ENCODE measurements at places on chromosomes 4 and X. TPM values are rescaled to one million over a fixed set of nuclear protein-coding genes. Genes with fewer than 3 reads are reported as not detected.

Gene PGAM4
- polyA plus RNA-seq: not detected

Gene TMA16
- polyA plus RNA-seq: 23.8 TPM

- no peak for DNase-seq
Observed at GRCh38 chr4:76515975-76516843, 81.2 kb downstream of the SHROOM3 start.

DNA sequence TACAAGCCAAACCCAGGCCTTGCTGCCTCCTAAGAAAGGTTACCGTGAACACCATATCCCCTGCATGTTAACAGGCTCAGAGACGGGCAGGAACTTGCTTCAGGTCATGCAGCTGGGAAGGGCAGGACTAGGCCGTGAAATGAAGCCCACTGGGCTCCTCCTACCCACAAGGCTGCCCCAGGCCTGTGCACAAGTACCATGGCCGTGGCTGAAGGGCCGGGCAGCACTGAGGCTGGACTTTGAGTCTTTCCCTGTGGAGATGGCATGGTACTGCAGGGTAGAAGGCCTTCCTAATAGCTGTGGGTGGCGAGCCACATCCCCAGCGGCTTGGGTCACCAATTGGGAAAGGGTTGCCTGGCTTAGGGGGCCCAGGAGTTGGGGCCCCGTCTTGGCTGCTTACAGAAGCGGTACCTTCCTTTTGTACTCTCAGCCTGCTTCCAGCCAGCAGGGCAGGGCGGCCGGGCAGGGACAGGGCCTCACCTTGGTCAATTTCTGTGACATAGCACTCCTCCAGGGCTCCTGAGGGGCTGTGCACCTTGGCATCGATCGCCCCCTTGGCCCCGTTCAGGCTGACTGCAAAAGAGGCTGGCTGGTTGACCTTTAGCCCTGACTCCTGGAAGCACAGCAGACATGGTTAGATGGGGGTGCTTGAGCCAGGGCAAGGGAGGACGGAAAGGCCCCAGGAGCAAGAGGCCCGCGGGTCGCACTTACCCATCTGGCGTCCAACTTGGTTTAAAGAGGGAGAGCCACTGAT, 23.8 kb downstream of the FLNA start:
- no peak for DNase-seq

GRCh38 chr4:184649971-184650855, 675 bp downstream of the PRIMPOL start:
- DNase-seq: peak; percentile 54

Data from muscle of back (tissue), 13 donors.